Activated CD4-positive, alpha-beta T cell treated with anti-CD3 and anti-CD28 coated beads, Interleukin-2, amount 10 ng/mL, durations not matched to agents 7 days and 5 days (primary cell): ENCODE measurements at places on chromosomes 13 and 19. TPM values are rescaled to one million over a fixed set of nuclear protein-coding genes. Genes with fewer than 3 reads are reported as not detected.

The SYCN gene
- total RNA-seq = not detected

The PSG1 gene
- not detected for total RNA-seq

The ANKRD27 gene
- 49.3 TPM for total RNA-seq

The KCNRG gene
- 0.42 TPM for total RNA-seq

The PLA2G4C gene
- 4.3 TPM for total RNA-seq

The METTL21C gene
- total RNA-seq = not detected

The CCDC70 gene
- total RNA-seq = not detected

The HCN2 gene
- 3.2 TPM for total RNA-seq

The IGFL2 gene
- not detected for total RNA-seq

The ZNF578 gene
- 3.0 TPM for total RNA-seq

DNA sequence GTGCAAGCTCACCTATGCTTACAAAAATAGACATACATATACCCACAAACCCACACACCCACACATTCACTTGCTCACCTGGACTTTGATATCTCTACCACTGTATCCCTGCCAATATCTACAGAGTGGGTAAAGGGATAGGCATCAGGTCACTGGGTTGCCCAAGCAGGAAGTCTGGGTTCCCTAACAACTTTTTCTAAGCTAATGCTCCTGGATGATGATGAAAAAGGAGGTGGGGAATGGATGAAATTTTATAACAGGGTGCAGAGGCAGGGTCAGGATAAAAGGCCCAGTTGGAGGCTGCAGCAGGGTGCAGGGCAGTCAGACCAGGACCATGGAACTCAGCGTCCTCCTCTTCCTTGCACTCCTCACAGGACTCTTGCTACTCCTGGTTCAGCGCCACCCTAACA, at the start of gene CYP2B6:
CYP2B6 (plus strand) TSS at position 311 of the 410 bp plus-strand sequence; CDS start at position 335, 24 bp downstream.
- DNase-seq = no peak

DNA sequence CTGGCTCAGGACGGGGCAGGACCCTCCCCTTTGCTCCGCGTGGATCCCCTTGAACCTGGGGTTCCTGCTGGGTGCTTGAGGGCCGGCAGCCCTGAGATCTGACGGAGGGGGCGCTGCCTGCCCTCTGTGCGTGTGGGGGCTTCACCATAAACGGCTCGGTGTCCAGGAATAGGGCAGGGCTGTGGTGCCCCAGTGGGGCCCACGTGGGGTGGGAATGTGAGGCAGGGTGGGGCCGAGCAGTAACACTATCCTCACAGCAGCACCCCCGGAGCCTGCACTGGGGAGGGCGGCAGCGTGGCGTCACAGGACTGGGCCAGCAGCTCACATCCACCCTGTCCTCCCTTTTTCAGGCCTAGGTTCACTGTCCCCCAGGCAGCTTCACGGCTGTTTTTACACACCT, 38.0 kb downstream of the GAS6 start:
- no peak for DNase-seq

DNA sequence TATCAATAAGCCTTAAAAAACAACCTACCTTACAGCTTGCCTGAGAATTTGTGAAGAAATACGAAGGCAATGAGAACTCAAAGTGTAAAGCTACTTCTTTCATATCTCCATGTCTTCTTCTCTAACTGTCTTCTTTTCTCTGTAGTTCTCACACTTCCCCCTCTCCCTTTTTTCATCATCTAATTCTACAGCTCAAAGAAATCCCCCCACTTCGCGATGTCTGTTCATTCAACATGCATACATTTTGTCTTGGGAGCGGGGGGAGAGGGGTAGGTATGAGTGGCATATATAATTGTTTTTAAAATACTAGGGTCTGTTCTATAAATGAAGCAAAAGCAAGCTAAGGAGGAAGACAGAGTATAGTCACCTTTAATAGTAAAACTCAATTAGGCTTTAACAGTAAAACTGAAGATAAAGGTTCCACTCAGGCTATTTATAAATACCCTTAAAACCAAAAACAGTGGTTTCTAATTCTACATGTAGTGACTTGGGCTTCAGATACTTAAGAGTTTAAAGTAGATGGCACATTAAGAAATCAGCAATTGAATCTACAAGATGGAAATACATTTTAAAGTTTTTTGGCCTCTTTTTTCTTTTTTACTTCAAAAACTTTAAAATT, 106.9 kb downstream of the KLF12 start:
- DNase-seq = no peak

GRCh38 chr19:52786078-52786463, 520 bp downstream of the ZNF600 start:
- DNase-seq = no peak

GRCh38 chr19:54319892-54320670, 7.1 kb upstream of the LILRA5 start:
- no peak for DNase-seq

- no peak for DNase-seq
Observed at GRCh38 chr19:35488677-35489076, 1.6 kb downstream of the KRTDAP start.

GRCh38 chr13:99425485-99426341, 75.6 kb upstream of the TM9SF2 start:
- DNase-seq = peak; percentile 69

DNA sequence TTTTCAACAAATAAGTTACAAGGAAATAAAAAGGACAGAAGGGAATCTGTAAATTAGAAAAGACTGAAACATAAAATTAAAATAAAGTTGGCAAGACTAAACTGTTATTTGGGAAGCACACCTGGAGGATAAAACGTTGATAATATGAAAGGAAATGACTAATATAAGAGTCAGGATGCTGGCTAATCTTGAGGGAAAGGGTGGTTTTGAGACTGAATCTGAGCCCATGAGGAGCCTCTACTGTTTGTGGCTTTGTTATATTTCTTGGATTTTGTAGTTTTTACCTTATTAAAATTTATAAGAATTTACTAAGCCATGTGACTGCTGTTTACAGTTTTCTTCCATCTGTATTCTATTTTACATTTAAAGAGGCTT, 718.0 kb upstream of the SPRY2 start:
- DNase-seq = no peak

- DNase-seq = no peak
Observed at GRCh38 chr19:674282-675151, 1.7 kb upstream of the FSTL3 start.
